Naive thymus-derived CD8-positive, alpha-beta T cell (primary cell): ENCODE measurements at places on chromosomes 1 and 21.
A peak's percentile ranks its signal among the peaks of the same experiment; 100 is the strongest.

- peaks cover 17% of the 10 kb centered on the region for H3K27me3 ChIP-seq
- no peak overlapping the region for H3K4me3 ChIP-seq
- no peak overlapping the region for H3K27ac ChIP-seq
- H3K4me1 ChIP-seq = no peaks in the 10 kb centered on the region
- DNase-seq = no peak
These were observed 216.3 kb upstream of the CAMK1G start for GRCh38 chr1:209367061-209367772.

- no peak for DNase-seq
- peaks cover 2% of the 10 kb centered on the region for H3K27me3 ChIP-seq
- H3K27ac ChIP-seq = no peak overlapping the region
- H3K4me1 ChIP-seq = no peaks in the 10 kb centered on the region
These were observed 182.7 kb downstream of the PCP4 start for GRCh38 chr21:40049931-40050290.

DNA sequence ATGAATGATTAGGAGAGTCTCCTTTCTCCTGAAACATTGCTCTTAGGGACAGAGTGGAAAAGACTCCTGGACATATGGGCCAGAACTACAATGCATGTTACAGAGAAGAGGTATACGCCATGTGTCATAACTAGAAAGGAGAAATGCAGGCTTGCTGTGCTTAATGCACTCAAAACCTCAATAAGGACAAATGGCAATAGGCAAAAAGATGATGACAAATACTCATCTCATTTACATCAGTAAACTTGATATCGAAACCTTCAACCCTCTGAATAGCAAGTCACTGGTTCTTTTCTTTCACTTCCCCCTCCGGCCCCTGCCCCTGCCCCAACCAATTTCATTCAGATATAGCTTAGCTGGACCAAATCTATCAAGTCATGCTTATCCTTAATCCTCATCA lies 1.9 kb upstream of the GPR88 start:
- no peak for DNase-seq
- H3K27ac ChIP-seq = no peak overlapping the region
- peaks cover 11% of the 10 kb centered on the region for H3K27me3 ChIP-seq
- H3K4me3 ChIP-seq = no peak overlapping the region
- H3K4me1 ChIP-seq = peaks cover 19% of the 10 kb centered on the region

DNA sequence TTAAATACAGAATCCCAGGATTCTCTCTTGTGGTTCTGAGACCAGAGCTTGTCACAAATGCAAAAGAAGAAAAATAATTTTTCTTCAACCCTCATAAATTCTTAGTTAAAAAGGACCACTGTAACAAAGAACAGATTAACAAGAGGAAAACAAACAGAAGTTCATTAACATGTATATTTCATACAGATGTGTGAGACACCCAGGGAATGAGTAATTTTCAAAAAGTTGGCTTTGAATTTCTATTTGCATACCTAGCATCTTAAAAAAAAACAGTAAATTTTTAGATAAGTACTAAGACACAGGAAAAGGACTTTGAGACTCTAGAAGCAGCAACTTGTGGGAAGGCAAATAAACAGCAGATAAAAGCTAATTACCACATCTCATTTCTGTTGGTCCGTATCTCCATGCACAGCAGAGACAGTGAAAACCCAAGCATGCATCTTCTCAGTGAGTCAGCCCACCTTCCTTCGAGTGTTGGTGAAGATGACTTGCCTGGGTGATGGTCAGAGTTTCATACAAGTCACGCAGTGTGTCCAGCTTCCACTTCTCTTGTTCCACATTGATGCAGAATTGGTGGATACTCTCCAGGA lies 399.9 kb upstream of the ADAMTS5 start:
- no peaks in the 10 kb centered on the region for H3K4me1 ChIP-seq
- no peaks in the 10 kb centered on the region for H3K27me3 ChIP-seq
- DNase-seq = no peak
- no peak overlapping the region for H3K4me3 ChIP-seq
- H3K27ac ChIP-seq = no peak overlapping the region

DNA sequence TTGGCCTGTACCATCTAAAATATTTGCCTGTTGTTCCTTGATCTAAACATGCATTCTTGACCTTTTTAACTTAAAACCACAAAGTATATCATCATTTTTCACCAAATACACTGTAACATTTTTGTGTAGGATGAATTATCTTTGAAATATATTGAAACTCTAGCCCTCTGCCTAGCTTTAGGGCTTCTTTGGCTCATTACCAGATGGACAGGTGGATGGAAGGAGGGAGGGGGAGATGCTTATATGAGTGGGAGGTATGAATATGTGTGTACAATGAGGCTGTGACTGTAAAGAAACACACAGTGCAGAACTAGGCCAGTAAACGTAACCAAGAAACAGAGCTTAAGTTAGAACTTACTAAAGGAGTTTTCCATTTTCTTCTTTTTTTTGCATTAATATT lies 118.5 kb downstream of the ESRRG start:
- no peaks in the 10 kb centered on the region for H3K36me3 ChIP-seq
- no peak overlapping the region for H3K4me3 ChIP-seq
- H3K4me1 ChIP-seq = no peaks in the 10 kb centered on the region
- peaks cover 14% of the 10 kb centered on the region for H3K27me3 ChIP-seq
- no peak for DNase-seq
- H3K27ac ChIP-seq = no peak overlapping the region

- no peaks in the 10 kb centered on the region for H3K36me3 ChIP-seq
- peak overlapping the region; percentile 99 for H3K27ac ChIP-seq
- H3K27me3 ChIP-seq = no peaks in the 10 kb centered on the region
- peak; percentile 39 for DNase-seq
- peaks cover 94% of the 10 kb centered on the region for H3K4me1 ChIP-seq
These were observed 826 bp downstream of the LAPTM5 start for GRCh38 chr1:30756545-30757351.

GRCh38 chr1:61757950-61758349 lies 15.7 kb downstream of the PATJ start:
- no peaks in the 10 kb centered on the region for H3K27me3 ChIP-seq
- peak overlapping the region; percentile 33 for H3K27ac ChIP-seq
- H3K4me3 ChIP-seq = no peak overlapping the region

DNA sequence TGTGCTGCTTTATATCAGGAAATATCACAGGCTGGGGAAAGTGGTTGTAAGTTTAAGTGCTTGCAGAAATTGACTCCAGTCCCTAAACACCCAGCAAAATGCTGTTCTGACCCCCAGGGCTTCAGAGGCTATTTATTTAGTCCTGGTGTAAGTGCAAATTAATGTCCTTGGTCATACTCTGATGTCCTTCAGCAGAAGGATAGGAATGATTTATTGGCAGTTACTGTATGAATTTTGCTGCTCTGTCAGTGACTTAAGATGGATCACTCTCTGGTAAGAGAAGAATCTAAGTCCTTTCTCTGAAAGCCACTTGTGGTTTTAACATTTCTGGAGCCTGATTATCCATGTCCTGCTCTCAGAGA lies 21.9 kb downstream of the FAM20B start:
- H3K4me1 ChIP-seq = peaks cover 7% of the 10 kb centered on the region
- H3K27ac ChIP-seq = no peak overlapping the region
- no peaks in the 10 kb centered on the region for H3K27me3 ChIP-seq
- H3K36me3 ChIP-seq = no peaks in the 10 kb centered on the region

- H3K27me3 ChIP-seq = no peaks in the 10 kb centered on the region
- peaks cover 74% of the 10 kb centered on the region for H3K36me3 ChIP-seq
- H3K4me1 ChIP-seq = peaks cover 11% of the 10 kb centered on the region
- H3K4me3 ChIP-seq = no peak overlapping the region
These were observed 6.7 kb downstream of the POFUT2 start for GRCh38 chr21:45280969-45281368.
